ENCODE measurements at places on chromosomes 2 and 18.

DNA sequence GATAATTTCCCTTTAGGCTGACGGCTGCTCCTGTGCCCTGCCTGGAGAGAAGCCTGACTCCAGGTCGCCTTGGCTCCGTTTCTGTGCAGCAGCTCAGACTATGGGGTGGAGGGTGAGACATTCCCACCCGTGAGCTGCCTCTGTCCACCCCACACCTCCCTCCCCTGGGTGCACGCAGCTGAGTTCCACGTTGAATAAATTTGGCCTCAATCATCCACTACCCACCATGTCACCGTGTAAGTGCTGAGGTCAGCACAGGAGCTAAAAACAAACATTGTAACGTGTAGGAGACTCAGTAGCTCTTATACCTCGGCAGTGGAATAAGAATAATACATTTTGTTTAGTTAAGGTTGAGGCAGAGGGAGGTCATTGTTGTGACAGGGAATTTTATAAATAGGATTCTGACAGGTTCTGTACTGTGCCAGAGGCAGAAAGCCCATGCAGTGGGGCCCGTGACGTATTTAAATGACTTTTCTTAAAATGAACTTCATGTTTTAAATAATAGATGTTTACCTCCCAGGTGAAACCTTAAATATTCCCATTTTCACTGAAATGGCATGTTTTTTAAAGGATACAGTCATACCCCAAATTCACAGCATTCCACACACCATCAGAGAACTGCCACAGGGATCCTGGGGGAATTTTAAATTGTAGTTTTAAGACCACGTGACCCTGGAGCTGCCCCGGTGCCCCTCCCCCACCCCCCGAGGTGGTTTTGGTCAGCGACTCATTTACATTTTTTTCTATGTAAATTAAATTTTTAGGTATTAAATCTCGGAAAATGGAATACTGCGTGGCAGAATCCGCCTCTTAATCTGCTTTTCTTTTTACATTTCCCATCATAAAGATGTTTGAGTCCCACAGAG, 50.2 kb downstream of the NFATC1 start:
- no peak for DNase-seq

DNA sequence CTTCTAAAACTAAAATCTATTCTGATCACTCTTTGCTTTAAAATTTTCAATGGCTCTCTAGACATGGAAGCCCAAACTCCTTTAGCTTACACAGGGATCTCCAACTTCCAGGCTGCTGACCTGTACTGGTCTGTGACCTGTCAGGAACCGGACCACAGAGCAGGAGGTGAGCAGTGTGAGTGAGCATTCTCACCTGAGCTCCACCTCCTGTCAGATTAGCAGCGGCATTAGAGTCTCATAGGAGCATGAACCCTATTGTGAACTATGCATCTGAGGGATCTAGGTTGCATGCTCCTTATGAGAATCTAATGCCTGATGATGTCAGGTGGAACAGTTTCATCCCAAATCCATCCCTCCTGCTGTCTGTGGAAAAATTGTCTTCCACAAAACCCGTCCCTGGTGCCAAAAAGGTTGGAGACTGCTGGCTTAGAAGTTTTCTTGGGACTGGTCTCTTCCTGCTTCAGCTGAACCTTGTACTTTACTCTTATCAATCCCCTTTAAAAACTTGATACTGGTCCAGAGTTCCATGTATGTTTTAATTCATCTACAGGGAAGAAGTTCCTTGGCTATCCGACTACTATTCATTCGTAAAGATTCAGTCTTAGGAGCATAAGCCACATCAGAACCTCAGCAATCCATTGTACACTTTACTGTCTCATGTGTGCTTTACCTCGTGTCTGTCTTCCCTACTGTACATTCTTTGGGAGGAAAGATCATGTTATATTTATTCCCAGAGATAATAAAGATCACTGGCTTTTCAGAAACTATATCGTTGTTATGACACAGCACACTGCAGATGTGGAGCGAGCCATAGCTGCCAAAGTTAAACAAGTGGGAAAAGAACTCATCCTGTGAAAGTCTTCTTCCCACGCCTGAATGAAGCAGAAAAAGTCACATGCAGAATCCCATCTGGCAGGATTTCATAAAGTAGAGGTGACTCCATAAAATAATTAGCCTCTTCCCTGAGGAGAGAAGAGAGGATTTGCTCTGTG, 183.8 kb downstream of the LRATD1 start:
- no peak for DNase-seq

DNA sequence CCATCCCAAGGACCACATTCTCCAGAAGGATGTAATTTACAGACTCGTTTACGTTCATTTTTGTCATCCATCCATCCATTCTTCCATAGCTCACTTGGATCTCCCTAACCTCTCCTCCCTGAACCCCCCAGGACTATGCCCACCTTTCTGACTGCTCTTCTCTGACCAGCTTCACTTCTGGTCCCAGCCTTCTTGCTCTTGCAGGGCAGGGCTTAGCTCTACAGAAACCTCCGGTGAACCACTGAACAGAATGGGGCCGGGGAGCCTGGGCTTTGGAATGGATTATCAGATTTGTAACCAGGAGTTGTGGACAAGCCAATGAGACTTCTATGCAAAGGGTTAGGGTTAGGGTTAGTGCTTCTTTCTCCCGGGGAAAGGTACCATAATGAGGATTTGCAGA, 95.0 kb downstream of the TGFA start:
- no peak for DNase-seq

- no peak for DNase-seq
These were observed 74.0 kb downstream of the MCFD2 start for GRCh38 chr2:46841621-46842020.

GRCh38 chr2:151936626-151937025, 108.4 kb upstream of the ARL5A start:
- no peak for DNase-seq

GRCh38 chr18:39225373-39225772, 1659.8 kb upstream of the CELF4 start:
- no peak for DNase-seq

- DNase-seq: no peak
These were observed 66.4 kb upstream of the NCK2 start for GRCh38 chr2:105678346-105678745.

DNA sequence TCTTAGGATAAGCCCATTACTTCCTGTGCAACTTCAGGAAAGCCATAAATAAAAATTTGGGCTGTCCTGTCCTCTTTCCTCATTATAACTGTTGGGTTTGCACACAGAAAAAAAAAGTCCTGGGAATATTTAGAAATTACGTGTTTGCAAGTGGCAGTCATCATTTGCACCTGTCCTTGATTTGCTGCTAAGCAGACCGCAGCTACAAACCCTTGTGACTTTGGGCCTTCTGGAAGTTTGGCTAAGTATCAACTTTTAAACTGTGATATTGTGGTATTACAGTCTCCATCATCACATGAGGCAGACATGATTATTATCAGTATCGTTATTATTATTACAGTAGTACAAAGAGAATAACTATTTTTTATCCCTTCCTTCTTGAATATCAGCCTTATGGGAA, 260.7 kb upstream of the SESTD1 start:
- no peak for DNase-seq

- DNase-seq: no peak
These were observed 1891.5 kb upstream of the PIK3C3 start for GRCh38 chr18:40063488-40063887.

- DNase-seq: no peak
These were observed 150.6 kb downstream of the ZNF236 start for GRCh38 chr18:76972846-76973519.

GRCh38 chr2:5869936-5870335, 177.8 kb downstream of the SOX11 start:
- DNase-seq: no peak

- no peak for DNase-seq
These were observed 522.0 kb upstream of the FAM98A start for GRCh38 chr2:34121076-34121475.

DNA sequence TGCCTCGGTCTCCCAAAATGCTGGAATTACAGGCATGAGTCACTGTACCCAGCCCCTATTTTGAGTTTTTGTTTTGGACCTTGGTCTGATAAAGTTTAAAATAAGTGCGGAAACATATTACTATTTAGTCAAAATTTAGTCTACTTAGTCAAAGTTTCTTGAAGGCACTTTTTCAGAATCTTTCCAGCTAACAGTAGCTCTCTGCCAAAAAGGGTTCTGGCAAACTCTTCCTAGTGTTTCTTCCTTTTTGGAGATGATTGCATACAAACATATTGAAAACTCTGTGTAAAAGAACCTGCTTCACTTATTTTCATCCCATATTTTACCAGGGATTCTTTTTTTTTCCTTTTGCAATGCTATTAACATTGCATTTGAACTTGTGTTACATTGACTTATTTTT, 28.8 kb downstream of the GMCL1 start:
- DNase-seq: no peak

DNA sequence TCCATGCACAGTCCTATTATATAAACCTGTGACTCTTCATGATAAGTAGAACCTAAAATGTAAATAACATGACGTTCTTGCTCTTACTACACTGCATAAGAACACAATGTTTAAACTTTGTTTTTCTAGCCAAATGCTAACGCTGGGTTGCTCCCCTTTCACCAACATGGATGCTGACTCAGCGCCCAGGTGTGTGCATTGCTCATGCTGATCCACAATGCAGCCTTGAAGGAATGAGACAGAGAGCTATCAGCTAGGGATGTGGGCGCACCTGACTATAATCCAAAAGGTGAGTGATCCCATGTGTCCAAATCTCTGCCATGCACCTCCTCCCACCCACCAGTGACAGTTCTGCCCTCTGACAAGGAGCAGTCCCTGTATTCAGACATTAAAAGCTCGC, 235.0 kb downstream of the IRS1 start:
- no peak for DNase-seq

DNA sequence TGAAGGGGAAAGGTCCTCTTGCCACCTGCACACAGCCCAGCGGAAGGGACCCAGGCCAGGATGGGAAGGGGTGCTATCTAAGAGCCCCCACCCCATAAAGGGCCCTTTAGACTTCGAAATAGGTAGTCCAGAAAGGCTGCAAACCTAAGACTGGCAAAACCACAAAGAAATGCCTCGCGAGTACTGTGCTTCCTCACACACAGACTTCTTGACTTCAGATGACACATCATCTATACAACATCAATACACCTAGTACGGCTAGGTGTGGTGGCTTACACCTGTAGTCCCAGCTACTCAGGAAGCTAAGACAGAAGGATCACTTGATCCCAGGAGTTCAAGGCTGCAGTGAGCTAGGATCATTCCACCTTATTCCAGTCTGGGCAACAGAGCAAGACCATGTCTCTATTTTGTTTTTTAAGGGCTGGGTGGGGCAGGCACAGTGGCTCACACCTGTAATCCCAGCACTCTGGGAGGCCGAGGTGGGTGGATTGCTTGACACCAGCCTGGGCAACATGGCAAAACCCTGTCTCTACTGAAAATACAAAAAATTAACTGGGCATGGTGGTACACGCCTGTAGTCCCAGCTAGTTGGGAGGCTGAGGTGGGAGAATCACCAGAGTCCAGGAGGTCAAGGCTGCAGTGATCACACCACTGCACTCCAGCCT, 125.8 kb downstream of the CABLES1 start:
- no peak for DNase-seq

- no peak for DNase-seq
These were observed 289.5 kb downstream of the SLC4A3 start for GRCh38 chr2:219916726-219917440.

DNA sequence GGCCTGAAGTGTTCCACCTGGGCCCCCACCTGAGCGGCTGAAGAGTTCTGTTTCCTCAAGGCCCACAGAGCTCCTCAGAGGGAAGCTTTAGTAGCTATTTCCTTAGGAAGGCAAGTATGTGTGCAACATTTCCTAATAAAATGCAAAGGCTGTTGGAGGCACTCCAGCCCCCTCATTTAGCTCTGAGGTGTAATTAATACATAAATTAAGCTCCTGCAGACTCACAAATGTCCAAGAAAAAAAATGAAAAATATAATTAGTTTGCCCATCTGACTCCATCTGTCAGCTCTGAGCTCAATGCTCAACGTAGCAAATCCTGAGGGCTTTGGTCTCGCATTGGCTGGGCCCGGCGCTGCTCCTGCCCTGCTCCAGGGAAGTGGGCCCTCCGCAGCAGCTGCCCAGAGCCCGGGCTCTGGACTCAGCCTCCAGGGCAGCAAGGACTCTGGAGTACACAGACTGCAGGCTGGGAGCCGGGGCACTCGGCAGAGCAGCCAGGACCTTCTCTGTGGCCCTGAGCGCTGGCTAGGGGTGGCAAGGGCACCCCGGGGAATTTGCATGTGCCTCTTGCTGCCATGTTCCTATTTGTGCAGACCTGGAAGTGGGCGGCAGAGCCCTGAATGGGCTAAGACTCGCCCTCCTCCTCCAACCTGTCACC, 23.4 kb upstream of the C1QL2 start:
- DNase-seq: no peak

DNA sequence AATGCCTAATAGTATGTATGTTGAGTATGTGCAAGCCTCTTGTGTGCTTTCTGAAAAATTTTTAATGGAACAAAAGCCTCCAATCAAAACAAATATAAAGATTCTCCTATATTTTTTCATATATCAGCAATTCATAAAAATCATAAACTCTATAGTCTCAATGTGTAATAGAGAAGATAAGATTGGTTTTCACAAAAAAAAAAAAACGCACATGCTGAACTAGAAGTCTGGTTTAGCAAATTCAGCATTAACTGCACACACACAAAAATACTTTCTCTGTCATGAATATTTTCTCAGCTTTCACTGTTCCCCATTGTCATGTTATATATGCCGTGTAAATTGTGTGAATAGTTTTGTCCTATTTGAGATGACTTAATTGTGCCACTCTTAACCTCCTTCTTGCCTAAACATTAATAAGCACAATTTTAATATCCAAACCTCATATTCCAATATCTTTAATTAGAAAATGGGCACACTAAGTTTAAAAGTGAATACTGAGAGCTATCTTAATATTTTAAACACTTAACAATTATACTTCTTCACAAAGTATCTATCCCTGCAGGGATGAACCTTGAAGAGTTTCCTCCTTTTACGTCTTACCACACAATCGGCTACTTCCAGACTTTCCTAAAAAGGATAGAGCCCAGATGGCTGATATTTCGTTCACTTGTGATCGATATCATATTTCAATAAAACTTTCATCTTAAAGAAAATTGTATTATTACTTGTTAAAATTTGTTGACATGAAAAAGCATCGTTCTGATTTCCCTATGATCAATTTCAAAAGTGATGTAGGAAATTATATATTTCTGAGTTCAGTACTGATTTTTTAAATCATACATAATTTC, 242.7 kb downstream of the TCF4 start:
- no peak for DNase-seq

DNA sequence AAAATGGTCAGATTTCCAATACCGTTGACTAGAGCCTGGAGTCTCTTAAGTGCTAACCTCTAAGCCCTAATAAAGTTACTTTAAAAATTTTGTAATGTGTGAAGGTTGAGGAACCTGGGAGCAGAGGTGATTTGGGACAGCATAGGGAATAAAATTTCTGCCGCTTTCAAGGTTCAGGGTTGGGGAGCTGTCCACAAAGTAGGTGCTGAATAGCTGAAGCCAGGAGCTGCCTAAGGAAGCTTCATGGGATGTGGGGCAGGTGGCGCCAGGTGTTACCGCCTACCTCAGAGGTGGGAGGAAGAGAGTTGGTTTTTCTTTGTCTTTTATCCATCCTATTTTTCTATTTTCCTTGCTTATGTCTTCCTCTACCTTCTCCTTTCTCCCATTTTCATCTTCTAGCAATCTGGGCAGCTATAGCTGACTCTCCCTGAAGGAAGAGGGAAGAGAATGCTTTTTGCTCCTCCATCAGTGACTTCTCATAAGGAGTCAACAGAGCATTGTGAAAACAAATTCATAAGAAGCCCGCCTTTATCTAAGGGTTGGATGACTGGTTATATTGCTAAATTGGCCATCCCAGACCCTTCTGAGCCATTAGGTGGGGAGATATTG, 178.7 kb downstream of the CLIP4 start:
- DNase-seq: no peak

GRCh38 chr2:53286345-53286744, 481.3 kb upstream of the CHAC2 start:
- DNase-seq: no peak
